ENCODE measurements at places on chromosomes 7 and 10.

GRCh38 chr7:135790371-135790977 is 41.9 kb upstream of the FAM180A start:
- DNase-seq: no peak

GRCh38 chr7:139908792-139909191 is 79.7 kb downstream of the TBXAS1 start:
- DNase-seq: no peak

- no peak for DNase-seq
Observed at GRCh38 chr7:55413442-55413841, 48.3 kb downstream of the LANCL2 start.

DNA sequence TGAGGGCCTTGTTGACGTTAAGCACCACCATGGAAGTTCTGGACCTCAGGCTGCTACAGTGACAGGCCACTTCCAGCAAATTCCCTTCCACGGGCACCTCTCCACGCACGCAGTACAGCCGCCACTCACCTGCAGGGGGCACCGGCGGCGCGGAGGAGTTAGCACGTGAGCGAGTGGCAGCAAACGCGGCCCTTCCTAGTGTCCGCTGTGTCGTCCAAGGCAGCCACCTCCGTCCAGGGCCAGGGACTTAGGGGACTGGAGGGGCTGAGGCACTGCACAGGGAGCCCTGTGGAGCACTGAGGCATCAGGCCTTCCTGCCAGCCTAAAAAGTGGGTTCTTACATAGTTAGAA is 164.4 kb downstream of the SVIL start:
- DNase-seq: no peak
